Fibroblast of the aortic adventitia (primary cell): ENCODE measurements at places on chromosomes 12 and 14.

- no peak for DNase-seq
These were observed 264.9 kb downstream of the TTC8 start for GRCh38 chr14:89089330-89089729.

DNA sequence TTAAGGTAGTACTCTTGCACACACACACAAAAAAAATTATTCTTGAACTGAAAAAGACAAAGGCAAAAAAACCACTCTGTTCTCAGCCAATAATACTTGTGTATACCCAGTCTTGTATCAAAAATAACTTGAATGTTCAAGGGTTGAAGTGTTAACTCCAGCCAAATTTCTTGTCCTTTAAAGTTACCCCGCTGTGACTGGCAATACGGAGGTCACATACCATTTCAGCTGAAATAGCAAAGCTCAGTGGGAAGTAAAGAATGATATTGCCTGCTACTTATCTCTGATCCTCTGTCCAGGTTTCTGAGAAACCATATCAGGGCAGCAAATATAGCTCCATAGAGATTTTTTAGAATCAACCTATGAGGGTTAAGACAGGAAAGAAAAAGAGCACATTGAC, 167.4 kb downstream of the C12orf50 start:
- DNase-seq, result no peak

- no peak for DNase-seq
These were observed 53.2 kb downstream of the GOLGA5 start for GRCh38 chr14:92847278-92847677.

GRCh38 chr12:20390846-20391245, 22.5 kb downstream of the PDE3A start:
- no peak for DNase-seq

DNA sequence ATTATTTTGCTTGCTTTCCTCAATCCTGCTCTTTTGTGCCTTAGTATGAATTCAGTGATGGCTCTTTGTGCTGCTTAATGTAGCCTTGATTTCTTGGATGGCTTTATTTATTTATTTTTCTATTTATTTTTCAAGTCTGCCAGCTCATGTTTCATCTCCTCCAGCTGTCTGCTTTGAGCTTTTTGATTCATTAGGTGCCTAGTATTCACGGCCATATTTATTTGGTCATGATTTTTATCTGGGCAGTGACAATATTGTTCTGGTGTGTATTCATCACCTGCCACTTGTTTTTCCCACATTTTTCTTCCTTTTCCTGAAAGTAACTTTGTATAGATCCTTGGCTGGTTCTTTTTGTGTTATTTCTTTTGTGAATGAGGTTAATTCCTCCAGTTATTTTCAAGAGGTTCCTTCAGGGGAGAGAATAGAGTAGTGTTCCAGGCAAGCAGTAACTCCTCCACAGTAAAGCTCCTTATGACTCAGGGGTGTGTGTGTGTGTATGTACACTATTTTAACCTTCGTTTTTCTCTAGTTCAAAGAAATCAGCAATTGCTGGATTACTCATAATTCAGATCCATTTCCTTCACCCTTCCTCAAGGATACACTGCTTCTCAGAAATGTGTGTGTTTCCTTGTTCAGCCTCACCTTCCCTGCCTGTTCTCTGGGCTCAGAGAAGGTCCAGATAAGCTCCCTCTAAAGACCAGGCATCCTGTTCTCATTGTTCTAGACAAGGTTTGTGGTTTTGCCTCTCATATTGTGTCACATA, 51.6 kb upstream of the PMCH start:
- DNase-seq, result no peak

- no peak for DNase-seq
These were observed 8.8 kb downstream of the ART4 start for GRCh38 chr12:14834509-14834908.

DNA sequence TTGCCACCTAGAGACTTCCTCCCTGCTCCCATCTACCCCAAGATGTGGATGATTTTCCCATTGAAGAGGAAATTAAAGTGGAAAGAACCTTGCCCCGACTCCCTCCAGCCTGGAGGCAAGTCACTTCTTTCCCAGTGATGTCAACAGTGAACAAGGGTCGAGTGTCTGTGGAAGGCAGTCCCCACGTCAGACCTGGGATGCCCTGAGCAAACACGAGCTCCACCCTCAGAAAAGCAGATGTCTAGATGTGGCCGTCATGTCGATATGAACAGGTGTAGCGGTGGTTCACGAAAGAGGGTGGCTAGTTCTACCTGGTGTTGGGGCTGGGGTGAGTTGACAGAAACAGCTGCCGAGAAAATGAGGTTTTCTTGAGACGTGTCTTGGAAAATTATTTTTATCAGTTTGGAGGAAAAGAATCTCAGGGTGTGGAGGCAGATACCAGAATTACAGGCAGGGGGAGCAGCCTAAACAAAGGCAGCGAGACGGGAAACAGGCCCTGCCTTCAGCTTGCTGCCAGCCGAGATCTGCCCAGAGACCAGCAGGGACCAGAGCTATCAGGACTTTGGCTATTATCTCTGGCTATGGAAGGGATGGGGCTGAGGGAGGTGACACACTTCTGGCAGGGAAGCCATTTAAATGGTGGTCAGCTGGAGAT, 25.9 kb downstream of the SYNDIG1L start:
- DNase-seq, result peak; percentile 15

- DNase-seq, result no peak
These were observed 2.2 kb downstream of the PITPNM2 start for GRCh38 chr12:123148655-123149054.

- DNase-seq, result peak; percentile 89
These were observed 86.5 kb upstream of the SLC38A2 start for GRCh38 chr12:46459111-46459510.

GRCh38 chr14:32978691-32979255, 40.1 kb downstream of the NPAS3 start:
- no peak for DNase-seq
